ENCODE measurements at places on chromosomes 4 and X. TPM values are rescaled to one million over a fixed set of nuclear protein-coding genes. Genes with fewer than 3 reads are reported as not detected.

- H3K27me3 ChIP-seq = no peaks in the 10 kb centered on the region
- no peak for DNase-seq
- peak overlapping the region; percentile 18 for H3K27ac ChIP-seq
- H3K36me3 ChIP-seq = no peaks in the 10 kb centered on the region
These were observed 195.7 kb upstream of the HS3ST1 start for GRCh38 chr4:11624370-11624769.

GRCh38 chrX:107750263-107750662 is 25.3 kb downstream of the TSC22D3 start:
- no peak overlapping the region for H3K4me3 ChIP-seq
- no peaks in the 10 kb centered on the region for H3K27me3 ChIP-seq
- H3K27ac ChIP-seq = no peak overlapping the region
- no peak for DNase-seq
- peaks cover 33% of the 10 kb centered on the region for H3K4me1 ChIP-seq

DNA sequence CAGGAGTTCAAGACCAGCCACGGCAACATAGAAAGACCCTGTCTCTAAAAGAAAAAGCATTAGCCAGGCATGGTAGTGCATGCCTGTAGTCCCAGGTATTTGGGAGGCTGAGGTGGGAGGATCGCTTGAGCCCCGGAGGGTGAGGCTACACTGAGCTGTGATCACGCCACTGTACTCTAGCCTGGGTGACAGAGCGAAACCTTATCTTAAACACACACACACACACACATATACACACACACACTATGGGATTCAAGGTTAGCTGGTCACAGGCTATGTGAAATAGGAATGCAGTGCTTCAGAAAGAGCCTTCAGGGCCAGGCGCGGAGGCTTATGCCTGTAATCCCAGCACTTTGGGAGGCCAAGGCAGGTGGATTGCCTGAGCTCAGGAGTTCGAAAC is 23.5 kb downstream of the NLGN3 start:
- no peak for DNase-seq
- H3K4me3 ChIP-seq = no peak overlapping the region
- H3K4me1 ChIP-seq = no peaks in the 10 kb centered on the region

- H3K27me3 ChIP-seq = no peaks in the 10 kb centered on the region
- no peaks in the 10 kb centered on the region for H3K36me3 ChIP-seq
- no peak for DNase-seq
- H3K4me1 ChIP-seq = peaks cover 30% of the 10 kb centered on the region
- H3K4me3 ChIP-seq = no peak overlapping the region
These were observed 36.5 kb downstream of the TBC1D9 start for GRCh38 chr4:140719686-140720085.

NEK1 gene
- 5.2 TPM for polyA plus RNA-seq

- H3K27ac ChIP-seq = no peak overlapping the region
- peaks cover 11% of the 10 kb centered on the region for H3K4me1 ChIP-seq
- H3K36me3 ChIP-seq = peaks cover 20% of the 10 kb centered on the region
- no peak for DNase-seq
These were observed 16.1 kb downstream of the ABCD1 start for GRCh38 chrX:153740631-153741222.
